MM.1S (cell line): ENCODE measurements at places on chromosomes 12 and 14.

DNA sequence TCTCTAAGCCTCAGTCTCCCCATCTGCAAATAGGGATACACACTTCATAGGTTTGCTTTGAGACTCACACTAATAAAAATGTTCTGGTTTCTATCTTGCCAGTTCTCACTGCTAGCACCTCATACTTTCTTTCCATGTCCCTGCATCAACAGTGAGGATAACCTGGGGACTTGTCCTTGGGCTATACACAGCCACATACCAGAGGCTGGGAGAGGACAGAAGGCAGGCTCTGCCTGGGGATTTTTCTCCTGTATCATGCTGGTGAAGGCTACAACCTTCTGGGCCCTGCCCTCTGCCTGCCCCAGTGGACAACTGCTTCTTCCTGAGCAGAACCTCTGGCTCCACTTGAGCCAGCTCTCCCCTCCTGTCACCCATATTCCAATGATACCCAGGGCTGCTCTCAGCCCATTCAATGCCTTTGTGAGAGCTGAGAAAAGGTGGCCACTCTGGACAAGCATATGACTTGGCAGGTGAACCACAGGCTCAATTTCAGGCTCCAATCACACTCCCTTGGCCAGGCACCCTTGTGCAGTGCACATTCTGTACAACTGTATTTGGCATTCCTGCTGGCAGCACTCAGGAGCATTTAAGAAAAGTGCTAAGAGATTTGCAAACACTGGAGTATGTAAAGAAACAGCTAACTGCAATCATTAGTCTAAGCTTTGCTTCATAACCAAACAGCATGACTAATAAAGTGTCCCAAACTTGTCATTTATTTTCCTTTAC lies 135.8 kb upstream of the VRK1 start:
- DNase-seq = no peak

- no peak for DNase-seq
Measured at GRCh38 chr14:68733086-68733914, 59.6 kb downstream of the ZFP36L1 start.

DNA sequence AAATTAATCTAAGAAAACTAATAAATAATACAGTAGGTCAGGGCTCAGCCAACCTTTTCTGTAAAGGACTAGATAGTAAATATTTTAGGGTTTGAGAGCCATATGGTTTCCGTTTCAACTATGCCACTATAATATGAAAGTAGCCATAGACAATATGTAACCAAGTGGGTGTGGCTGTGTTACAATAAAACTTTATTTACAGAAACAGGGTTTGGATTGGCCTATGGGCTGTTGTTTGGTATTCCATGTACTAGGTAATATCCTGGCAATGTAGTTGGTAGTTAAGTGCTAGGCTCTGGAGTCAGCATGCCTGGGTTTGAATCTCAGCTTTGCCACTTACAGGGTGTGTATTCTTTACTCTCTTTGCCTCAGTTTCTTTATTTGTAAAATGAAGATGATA lies 156.5 kb upstream of the RPH3A start:
- DNase-seq = no peak

DNA sequence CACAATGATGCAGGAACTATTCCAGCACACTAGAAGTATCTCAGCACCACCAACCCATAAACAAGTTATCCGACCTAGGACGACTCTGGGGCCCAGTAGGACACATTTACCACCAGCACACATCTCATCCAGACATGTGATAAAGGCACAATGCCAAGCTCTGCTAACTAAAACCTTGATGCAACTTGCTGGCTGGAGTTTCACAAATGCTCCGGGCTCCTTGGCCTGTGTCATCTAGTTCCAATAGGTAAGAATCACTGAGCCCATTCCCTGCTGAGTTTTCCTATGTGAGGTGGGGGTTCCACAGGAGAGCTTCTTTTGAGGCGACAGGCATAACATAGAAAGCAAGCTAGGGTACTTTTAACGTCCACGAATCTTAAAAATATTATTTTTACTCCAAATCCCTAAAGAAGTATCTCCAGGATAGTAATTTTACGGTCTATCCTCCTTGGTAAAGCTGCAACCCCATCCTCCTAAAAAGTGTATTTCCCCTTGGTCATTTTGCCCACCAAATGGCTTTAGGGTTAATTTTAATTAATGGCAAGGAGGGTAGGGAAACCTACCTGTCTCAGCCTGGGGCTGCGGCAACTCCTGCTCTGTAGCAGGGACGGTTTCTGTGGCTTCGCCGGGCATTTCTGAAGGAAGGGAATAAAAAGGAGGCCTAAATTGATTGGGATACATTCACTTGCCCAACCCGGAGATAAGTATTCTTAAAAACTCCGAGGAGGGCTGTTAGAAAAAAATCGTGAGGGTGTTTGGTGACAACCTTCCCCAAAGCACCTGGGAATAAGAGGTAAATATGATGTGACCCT lies 1.0 kb downstream of the NACA start:
- peak; percentile 45 for DNase-seq

DNA sequence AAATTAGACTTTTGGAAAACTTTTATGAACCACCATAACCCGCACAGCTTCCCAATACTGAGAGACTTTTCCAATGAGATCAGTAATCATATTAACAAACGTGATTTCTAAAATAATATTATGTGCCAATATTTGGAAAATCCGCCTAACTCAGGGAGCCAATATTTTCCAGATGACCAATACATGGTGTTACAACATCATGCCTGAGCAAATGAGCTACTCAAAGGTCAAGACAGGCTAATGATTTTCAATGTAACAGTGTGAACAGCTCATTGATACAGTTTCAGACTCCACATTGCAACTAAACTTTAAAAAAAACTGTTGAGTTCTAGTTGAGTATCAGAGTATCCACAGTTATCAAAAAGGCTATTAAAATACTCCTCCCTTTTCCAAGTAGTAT lies 46.8 kb downstream of the RNF34 start:
- no peak for DNase-seq

GRCh38 chr12:96045566-96045965 lies 10.2 kb upstream of the LTA4H start:
- no peak for DNase-seq

GRCh38 chr14:104682107-104682593 lies 7.3 kb upstream of the INF2 start:
- no peak for DNase-seq

DNA sequence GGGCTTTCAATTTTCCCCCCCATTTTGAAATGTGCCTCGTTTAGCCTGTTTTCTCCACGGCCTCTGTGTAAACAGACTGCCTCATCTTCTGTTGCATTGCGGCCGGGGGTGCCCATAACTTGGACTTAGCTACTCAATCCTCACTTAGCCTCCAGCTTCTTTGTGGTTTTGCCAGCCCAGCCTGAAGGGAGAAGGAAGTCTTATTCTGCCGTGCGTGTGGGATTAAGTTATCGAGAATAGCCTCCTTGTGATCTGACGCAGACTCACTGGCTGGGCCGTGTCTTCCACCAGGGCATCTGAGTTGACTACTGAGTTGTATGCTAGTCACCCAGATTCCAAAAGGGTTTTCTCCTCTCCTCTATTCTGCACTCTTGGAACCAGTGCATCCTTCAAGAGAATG lies 8.1 kb downstream of the PRKAB1 start:
- DNase-seq = no peak

- no peak for DNase-seq
Measured at GRCh38 chr14:104770851-104771272, 17.9 kb downstream of the SIVA1 start.

- no peak for DNase-seq
Measured at GRCh38 chr14:48584031-48584430, 908.6 kb upstream of the MDGA2 start.

GRCh38 chr12:126768517-126768916 lies 1498.5 kb upstream of the TMEM132C start:
- DNase-seq = no peak

DNA sequence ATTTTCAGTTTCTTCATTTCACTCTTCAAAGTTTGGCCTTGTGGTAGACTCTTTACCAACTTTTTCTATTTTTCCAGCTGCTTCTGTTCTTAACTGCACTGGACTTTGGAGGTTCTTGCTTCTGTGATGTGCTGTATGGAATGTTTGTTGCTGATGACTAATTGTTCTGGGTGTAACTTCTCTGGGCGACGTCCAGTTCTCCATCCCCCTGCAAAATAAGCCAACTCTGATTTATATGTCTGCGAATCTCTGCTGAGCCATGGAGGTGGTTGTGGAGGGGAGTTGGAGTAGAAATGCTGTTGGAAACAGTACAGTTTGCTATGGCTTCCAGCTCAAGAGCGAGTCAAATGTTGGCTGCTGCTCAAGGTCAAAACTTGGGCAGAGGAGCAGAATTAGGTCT lies 113.9 kb upstream of the DYRK2 start:
- no peak for DNase-seq

GRCh38 chr12:95131589-95132340 lies 58.3 kb upstream of the NR2C1 start:
- no peak for DNase-seq

- peak; percentile 79 for DNase-seq
Measured at GRCh38 chr12:84912198-84913128, at the start of gene SLC6A15. SLC6A15 (minus strand) TSS chr12:84912799; CDS start chr12:84892120, 20,679 bp downstream.

- no peak for DNase-seq
Measured at GRCh38 chr12:25767606-25768005, 190.9 kb upstream of the RASSF8 start.

DNA sequence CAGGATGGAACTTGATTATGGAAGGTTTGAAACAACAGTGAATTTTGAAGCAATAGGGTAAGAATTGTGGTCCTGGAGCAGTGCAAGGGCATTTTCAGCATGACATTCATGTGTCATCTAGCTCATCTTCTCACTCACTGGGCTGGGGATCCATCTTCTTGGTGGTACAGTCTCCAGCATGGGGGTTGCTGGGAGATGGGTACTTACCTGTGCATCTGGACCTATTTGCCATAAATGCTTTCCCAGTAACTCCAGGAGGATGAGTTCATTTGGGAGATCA lies 7.2 kb downstream of the HSP90AA1 start:
- DNase-seq = no peak

DNA sequence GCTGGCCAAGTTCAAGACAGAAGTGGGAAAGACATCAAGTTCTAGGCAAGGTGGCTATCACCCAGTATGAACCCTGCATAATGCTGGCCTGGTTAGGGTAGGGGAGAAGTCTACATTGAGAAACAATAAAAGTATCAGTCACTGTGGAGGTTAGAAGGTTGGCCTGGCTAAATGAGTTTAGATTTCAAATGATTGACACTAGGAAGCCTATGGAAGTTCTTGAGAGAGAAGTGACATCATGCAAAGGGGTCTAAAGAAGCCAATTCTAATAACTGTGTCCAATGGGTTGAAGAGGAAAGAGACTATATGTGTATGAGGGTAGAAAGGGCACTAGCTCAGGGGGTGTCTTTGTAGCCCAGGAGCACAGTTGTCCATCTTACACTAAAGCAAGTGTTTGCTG lies 98.5 kb upstream of the MBIP start:
- no peak for DNase-seq

DNA sequence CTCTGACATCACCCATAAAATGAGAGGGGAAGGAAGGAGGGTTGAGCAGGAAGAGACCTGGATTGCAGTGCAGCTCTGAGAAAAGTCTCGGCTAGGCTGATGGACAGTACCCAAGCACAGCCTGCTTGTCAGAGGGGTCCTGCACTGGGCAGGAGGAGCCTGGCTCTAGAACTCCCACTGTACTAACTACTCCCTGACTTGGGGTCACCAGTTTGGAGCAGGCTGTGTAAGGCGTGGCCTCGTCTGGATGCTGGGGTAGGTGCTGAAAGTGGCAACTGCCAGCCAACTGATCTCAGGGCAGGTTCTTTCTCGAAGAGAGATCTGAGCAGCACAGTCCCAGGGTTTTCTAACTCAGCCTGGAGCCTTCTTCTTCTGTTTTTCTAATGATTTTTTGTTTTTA lies 176.3 kb downstream of the ATP23 start:
- no peak for DNase-seq

DNA sequence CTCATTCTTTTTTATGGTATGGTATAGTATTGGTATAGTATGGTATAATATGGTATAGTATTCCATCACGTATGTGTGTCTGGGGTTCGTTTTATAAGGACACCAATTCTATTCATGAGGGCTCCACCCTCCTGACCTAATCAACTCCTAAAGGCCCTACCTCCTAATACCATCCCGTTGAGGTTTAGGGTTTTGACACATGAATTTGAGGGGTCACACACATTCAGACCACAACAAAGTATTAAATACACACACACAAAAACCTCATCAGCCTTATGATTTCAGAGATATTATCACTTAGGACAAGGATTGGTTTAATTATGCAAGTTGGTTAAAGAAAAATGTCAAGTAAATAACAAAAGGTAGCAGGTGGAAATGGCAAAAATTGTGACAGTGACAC lies 54.1 kb upstream of the CHST11 start:
- no peak for DNase-seq

DNA sequence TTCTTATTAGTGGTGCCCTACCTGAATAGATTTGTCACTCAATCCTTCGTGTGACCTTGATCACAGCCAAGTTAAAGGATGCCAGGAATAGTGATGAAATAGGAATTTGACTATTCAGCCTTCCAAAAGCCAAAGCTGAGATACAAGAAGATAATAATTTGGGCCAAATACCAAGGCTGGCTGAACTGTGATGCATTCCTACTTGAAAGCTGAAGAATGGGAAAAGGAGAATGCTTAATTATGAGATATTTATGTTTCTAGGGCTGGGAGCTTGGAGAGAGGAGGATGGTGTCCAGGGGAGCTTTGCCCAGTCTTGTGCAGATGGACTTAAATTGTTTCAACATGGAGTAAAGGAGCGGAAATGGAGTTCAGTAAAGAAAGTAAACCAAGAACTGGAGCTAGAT lies 5.2 kb downstream of the RNASE7 start:
- DNase-seq = no peak

DNA sequence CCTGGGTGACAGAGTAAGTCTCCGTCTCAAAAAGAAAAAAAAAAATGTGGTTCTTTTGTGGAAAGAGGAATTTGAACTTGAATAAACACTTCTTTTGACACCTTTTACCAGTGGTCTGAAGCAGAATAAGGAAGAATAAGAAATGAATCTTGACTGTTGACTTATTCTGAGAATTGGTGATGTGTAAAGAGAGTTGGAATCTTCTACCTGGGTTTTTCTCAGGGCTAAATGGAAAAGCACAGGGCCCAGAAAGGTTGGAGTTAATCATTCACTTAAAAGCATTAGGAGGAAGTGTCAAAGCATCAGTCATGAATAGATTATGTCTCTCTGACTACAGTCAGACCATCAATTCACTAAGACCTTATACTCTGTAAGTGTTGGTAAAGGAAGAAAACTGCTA lies 13.9 kb downstream of the PNMA1 start:
- DNase-seq = no peak

GRCh38 chr14:90785876-90786450 lies 30.3 kb downstream of the TTC7B start:
- DNase-seq = no peak
